ENCODE measurements at places on chromosomes 5 and 9. TPM values are rescaled to one million over a fixed set of nuclear protein-coding genes. Genes with fewer than 3 reads are reported as not detected.

GRCh38 chr9:27179245-27179865 is 70.3 kb downstream of the TEK start:
- no peak for DNase-seq
- no peaks in the 10 kb centered on the region for H3K36me3 ChIP-seq
- H3K4me1 ChIP-seq, result no peaks in the 10 kb centered on the region
- no peak overlapping the region for H3K27ac ChIP-seq
- H3K4me3 ChIP-seq, result no peak overlapping the region
- no peaks in the 10 kb centered on the region for H3K27me3 ChIP-seq

GRCh38 chr5:64775291-64775690 is 6.6 kb downstream of the CWC27 start:
- H3K27ac ChIP-seq, result no peak overlapping the region
- peaks cover 1% of the 10 kb centered on the region for H3K4me1 ChIP-seq
- no peaks in the 10 kb centered on the region for H3K36me3 ChIP-seq
- no peak for DNase-seq

The GPR151 gene
- total RNA-seq, result not detected

The TMEM215 gene
- total RNA-seq, result not detected

The DTWD2 gene
- 3.3 TPM for total RNA-seq

GRCh38 chr5:16916262-16916878 is 19.7 kb downstream of the MYO10 start:
- H3K36me3 ChIP-seq, result no peaks in the 10 kb centered on the region
- H3K27ac ChIP-seq, result no peak overlapping the region
- DNase-seq, result no peak

The BTNL8 gene
- not detected for total RNA-seq

DNA sequence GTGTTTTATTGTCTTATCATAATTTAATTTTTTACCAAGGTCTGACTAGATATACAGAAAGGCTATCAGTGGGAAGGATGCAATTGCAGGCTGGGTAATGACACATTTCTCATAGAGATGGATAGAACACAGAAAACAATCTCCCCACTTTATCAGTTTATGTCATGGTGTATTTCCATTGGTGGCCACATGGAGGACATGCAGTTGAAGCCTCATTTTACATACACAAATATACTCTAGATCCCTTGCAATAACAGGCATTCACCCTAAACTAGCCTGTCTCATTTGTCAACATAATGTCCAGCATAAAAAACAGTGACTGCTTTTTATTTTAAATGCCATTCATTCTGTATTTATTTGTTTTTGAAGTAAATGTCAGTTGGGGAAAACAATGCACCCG is 526.3 kb downstream of the GABRG2 start:
- H3K36me3 ChIP-seq, result no peaks in the 10 kb centered on the region
- H3K4me3 ChIP-seq, result no peak overlapping the region
- no peak for DNase-seq
- H3K4me1 ChIP-seq, result no peaks in the 10 kb centered on the region
- no peaks in the 10 kb centered on the region for H3K27me3 ChIP-seq

DNA sequence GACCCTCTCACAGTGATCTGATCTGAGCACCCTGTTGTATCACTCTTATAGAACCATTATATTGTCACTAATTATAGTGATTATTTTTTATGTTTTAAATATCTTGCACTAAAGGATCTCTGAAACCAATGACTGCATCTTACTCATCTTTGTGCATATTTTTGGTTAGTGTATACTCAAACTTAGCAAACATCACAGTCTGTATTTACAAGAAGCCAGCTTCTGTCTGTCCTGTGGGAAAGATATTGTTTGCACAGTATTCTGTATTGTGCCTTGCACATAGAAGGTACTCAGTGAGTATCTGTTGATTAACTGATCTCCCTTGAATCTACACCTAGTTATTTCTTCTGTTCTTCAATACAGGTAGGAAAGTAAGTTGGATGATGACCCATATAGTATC is 131.5 kb downstream of the PAM start:
- H3K27me3 ChIP-seq, result no peaks in the 10 kb centered on the region
- H3K4me1 ChIP-seq, result peaks cover 5% of the 10 kb centered on the region
- H3K4me3 ChIP-seq, result no peak overlapping the region
- no peak overlapping the region for H3K27ac ChIP-seq

The HDAC3 gene
- total RNA-seq, result 74.8 TPM

GRCh38 chr5:175478384-175479124 is at the start of gene SFXN1:
SFXN1 (plus strand) TSS chr5:175478560; CDS start chr5:175492104, 13,544 bp downstream.
- peaks cover 43% of the 10 kb centered on the region for H3K4me1 ChIP-seq
- DNase-seq, result peak; percentile 73
- no peaks in the 10 kb centered on the region for H3K36me3 ChIP-seq

DNA sequence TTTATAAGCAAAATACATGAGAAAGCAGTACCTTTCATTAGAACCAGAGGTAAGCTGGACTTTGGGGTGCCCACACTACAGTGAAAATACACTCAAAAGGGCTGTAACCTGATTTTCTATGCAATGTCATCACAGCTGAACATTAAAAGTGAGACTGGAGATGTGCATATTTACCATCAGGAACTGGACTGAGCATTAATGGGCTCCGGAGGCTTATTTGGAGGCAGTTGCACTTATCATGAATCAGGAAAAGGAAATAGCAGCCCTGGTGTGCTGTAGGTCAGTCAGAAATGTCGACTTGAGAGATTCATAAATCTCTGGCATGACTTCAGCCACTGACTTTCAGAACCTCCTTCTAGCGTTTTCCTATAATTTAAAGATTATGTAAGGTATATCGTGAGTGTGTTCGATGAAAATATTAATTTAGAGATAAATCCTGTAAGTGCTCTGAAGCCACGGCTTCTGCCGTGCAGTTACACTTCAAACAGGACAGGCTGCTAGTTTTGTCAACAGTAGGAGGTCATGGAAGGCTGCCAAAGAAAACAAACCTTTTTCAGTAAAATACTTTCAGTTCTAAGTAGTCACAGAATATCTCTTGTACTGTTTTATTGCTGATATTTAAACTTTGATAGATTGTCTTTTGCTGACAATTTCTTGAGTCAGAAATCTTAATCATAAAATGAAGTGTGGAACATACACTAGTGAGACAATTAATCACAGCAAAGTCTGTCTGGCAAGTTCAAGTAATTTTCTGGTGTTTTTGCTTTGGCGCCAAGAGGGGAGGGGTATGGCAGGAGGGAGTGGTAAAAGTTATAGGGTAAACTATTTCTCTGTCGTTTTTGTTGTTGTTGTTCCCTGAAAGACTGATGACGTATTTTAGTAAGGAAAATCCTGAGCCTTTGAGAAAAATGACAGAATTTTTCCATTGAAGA is 939.7 kb downstream of the NR2F1-AS1 start:
- H3K27me3 ChIP-seq, result no peaks in the 10 kb centered on the region
- H3K4me3 ChIP-seq, result no peak overlapping the region
- no peak overlapping the region for H3K27ac ChIP-seq
- no peaks in the 10 kb centered on the region for H3K4me1 ChIP-seq

The PRRX2 gene
- total RNA-seq, result 0.35 TPM

The WDR36 gene
- total RNA-seq, result 74.8 TPM

- H3K4me3 ChIP-seq, result no peak overlapping the region
- H3K27ac ChIP-seq, result no peak overlapping the region
- peak; percentile 53 for DNase-seq
- H3K4me1 ChIP-seq, result peaks cover 30% of the 10 kb centered on the region
Measured at GRCh38 chr9:69028754-69029153, 6.8 kb upstream of the FXN start.

The PCDHB4 gene
- not detected for total RNA-seq
